IMR-90 (cell line): ENCODE measurements at places on chromosomes 13 and 19. TPM values are rescaled to one million over a fixed set of nuclear protein-coding genes. Genes with fewer than 3 reads are reported as not detected.
A peak's percentile ranks its signal among the peaks of the same experiment; 100 is the strongest.

DNA sequence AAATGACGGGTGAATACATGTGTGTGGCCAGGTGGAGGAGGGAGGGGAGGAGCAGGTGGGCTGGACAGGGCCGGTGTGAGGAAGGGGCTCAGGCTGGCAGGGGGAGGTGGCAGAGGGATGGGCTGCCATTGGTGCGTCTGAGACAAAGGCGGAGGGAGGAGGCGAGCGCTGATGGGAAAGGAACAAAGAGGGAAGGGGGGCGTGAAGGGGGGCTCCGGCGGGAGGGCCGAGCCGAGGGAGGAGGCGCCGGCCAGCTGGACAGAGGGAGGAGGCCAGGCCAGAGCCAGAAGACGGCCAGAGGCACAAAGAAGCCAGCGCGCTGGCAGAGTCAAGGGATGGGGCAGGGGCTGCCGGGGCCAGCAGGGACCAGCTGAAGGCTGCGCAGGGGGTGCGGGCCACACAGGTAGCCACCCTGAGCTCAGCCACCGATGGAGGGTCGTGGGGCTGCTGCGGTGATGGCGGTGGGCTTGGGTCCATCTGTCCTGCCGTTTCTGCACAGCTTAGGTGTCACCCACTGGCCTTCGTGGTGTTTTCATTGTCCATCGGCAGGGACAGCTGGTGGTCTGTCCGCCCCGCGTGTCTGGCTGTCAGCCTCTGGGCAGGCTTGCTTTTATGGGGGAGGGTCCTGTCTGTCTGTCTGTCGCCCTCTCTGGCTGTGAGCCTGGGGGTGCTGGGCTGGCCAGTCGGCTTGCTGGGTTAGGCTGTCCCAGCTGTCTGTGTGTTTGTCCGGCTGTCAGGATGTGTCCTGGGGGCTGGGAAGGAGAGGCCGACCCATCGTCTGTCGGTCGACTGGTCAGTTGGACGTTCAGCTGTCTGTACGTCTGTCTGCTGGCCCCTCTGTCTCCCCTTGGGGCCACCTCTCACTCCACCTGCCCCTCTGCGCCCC lies 2.2 kb downstream of the APC2 start:
- no peaks in the 10 kb centered on the region for H3K4me1 ChIP-seq
- peaks cover 76% of the 10 kb centered on the region for H3K27me3 ChIP-seq
- no peak overlapping the region for H3K4me3 ChIP-seq
- no peak for DNase-seq
- no peaks in the 10 kb centered on the region for H3K36me3 ChIP-seq

- H3K4me1 ChIP-seq = no peaks in the 10 kb centered on the region
- no peak for DNase-seq
- no peaks in the 10 kb centered on the region; the same call in 1 of the 2 replicates for H3K36me3 ChIP-seq
- no peaks in the 10 kb centered on the region for H3K27me3 ChIP-seq
- no peak overlapping the region for H3K4me3 ChIP-seq
- no peak overlapping the region for H3K27ac ChIP-seq
Measured at GRCh38 chr19:12043752-12044422, 8.4 kb upstream of the ZNF433 start.

- H3K4me1 ChIP-seq = no peaks in the 10 kb centered on the region
- DNase-seq = no peak
- no peak overlapping the region for H3K4me3 ChIP-seq
- no peaks in the 10 kb centered on the region for H3K36me3 ChIP-seq
- H3K27ac ChIP-seq = no peak overlapping the region
- H3K27me3 ChIP-seq = no peaks in the 10 kb centered on the region
Measured at GRCh38 chr13:112270951-112271350, 105.2 kb upstream of the SPACA7 start.

DNA sequence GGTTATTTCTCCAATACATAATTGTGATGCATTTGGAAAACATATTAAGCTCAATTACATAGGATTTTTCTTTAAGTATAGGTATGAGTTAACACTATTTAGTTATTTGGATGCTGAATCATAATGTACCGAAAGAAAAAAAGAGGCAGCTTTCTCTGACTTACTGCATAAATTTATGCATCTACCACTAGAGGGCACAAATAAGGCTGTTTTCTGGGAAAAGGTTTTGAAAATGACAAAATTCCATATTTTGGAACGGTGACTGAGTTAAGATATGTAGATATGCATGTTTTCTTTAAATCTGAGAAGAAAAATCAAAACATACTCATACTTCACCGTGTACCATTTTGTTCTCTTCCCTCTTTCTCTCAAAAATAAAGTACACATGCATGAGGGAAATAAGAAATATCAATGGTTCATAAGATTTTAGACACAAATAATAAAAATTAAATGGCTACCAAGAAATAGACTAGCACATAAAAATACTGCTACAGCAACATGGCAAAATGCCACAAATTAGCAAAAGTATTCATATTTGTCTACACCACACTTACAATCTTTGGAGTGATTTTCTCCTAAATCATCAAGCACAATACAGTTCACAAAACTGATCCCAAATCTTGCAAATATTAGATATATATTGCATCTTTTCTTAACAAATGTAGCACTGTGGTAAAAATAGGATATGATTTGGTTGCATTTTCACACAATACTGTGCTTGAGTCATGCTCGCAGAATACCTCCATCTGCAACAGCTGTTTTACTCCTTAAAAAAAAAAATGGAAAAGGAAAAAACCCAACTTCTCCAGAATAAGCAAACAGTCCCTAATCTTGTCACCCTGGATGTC lies 260.0 kb downstream of the FGF14 start:
- H3K27me3 ChIP-seq = no peaks in the 10 kb centered on the region
- no peaks in the 10 kb centered on the region for H3K36me3 ChIP-seq

DNA sequence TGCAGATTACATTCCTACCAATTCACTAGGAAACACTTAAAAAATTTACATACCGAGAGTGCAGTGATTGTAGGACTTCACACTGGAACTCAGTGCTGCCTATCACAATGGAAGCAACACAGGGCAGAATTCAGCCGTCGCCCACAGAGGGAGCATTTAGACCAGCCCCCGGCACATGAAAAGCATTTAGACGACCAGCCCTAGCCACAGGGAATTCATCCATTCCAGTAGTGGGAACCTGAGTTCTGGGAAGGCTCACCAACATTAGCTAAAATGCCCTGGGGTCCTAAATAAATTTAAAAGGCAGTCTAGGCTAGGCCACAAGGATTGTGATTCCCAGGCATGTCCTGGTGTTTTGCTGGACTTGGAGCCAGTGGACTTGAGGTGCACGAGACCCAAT lies 155.2 kb downstream of the LIG4 start:
- H3K4me1 ChIP-seq = no peaks in the 10 kb centered on the region
- H3K4me3 ChIP-seq = no peak overlapping the region
- H3K27me3 ChIP-seq = no peaks in the 10 kb centered on the region
- no peak overlapping the region for H3K27ac ChIP-seq

- no peaks in the 10 kb centered on the region for H3K36me3 ChIP-seq
- H3K27ac ChIP-seq = no peak overlapping the region
- no peak overlapping the region for H3K4me3 ChIP-seq
- no peaks in the 10 kb centered on the region for H3K4me1 ChIP-seq
- DNase-seq = peak; percentile 50
Measured at GRCh38 chr19:34096020-34096915, 76.0 kb upstream of the LSM14A start.

GRCh38 chr19:40827386-40828247 lies 22.6 kb downstream of the CYP2A6 start:
- DNase-seq = no peak
- H3K27ac ChIP-seq = no peak overlapping the region
- no peak overlapping the region for H3K4me3 ChIP-seq
- H3K36me3 ChIP-seq = peaks cover 15% of the 10 kb centered on the region
- peaks cover 11% of the 10 kb centered on the region for H3K4me1 ChIP-seq

DNA sequence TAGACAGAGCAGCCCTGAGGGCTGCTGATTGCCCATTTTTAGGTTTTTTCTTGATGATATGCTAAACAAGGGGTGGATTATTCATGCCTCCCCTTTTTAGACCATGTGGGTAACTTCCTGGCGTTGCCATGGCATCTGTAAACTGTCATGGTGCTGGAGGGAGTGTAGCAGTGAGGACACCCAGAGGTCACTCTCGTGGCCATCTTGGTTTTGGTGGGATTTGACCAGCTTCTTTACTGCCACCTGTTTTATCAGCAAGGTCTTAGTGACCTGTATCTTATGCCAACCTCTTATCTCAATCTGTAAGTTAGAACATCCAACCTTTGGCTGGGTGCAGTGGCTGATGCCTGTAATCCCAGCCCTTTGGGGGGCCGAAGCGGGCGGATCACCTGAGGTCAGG lies 148.0 kb downstream of the PTPRS start:
- no peaks in the 10 kb centered on the region for H3K36me3 ChIP-seq
- DNase-seq = no peak
- H3K4me1 ChIP-seq = no peaks in the 10 kb centered on the region
- no peaks in the 10 kb centered on the region; the same call in 1 of the 2 replicates for H3K27me3 ChIP-seq

The RHPN2 gene
- total RNA-seq = 2.2 and 2.3 TPM in 2 replicates

The MBD3L2B gene
- not detected in 2 replicates for total RNA-seq

DNA sequence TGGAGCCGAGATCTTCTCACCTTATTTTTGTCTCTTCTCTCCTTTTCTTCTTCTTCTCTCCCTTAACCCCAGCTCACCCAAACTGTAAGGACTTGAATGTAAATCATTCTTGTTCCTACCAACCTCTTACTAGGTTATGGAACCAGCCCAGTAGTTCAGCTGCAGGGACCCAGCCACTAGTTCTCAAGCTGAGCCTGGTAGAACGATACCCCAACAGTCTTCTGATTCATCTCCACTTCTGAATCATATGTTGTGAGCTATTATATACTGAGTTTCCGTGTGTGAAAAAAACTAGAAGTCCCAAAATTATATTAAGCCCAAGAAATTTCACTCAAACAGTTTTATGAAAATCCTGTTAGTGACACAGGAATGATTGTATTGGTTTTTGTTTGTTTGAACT lies 67.7 kb downstream of the DCT start:
- no peaks in the 10 kb centered on the region for H3K4me1 ChIP-seq
- peaks cover 5% of the 10 kb centered on the region for H3K27me3 ChIP-seq
- no peaks in the 10 kb centered on the region for H3K36me3 ChIP-seq
- DNase-seq = no peak
- H3K27ac ChIP-seq = no peak overlapping the region

DNA sequence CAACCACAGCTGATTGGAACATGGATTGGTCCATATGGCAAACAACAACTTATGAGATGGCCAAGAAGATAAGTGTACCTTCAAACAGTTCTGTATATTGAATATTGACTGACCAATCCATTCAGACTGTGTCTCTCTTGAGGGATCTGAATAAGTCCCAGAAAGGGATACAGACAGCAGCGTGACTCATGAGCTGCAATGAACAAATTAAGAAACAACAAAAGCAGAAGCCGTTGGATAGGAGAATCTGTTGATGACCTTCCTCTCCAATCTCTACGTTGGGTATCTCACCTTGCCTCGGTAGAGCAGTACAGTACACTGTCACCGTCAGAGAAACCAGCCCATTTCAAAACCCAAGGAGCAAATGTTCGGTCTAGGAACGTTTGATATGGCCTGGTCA lies 21.3 kb downstream of the MBD3L2B start:
- DNase-seq = no peak
- no peaks in the 10 kb centered on the region for H3K4me1 ChIP-seq
- no peak overlapping the region for H3K4me3 ChIP-seq
- H3K27me3 ChIP-seq = no peaks in the 10 kb centered on the region
- H3K27ac ChIP-seq = no peak overlapping the region
- no peaks in the 10 kb centered on the region for H3K36me3 ChIP-seq

GRCh38 chr13:48559638-48560320 lies 26.9 kb upstream of the RCBTB2 start:
- H3K4me3 ChIP-seq = no peak overlapping the region
- H3K4me1 ChIP-seq = no peaks in the 10 kb centered on the region
- no peaks in the 10 kb centered on the region for H3K36me3 ChIP-seq

- H3K27ac ChIP-seq = no peak overlapping the region
- no peaks in the 10 kb centered on the region for H3K4me1 ChIP-seq
- no peak overlapping the region for H3K4me3 ChIP-seq
Measured at GRCh38 chr13:52968074-52968700, 60.4 kb upstream of the OLFM4 start.

GRCh38 chr13:26628706-26629105 lies 71.2 kb downstream of the WASF3 start:
- peak; percentile 40 for DNase-seq
- no peaks in the 10 kb centered on the region for H3K27me3 ChIP-seq
- no peak overlapping the region for H3K4me3 ChIP-seq
- no peaks in the 10 kb centered on the region for H3K4me1 ChIP-seq

DNA sequence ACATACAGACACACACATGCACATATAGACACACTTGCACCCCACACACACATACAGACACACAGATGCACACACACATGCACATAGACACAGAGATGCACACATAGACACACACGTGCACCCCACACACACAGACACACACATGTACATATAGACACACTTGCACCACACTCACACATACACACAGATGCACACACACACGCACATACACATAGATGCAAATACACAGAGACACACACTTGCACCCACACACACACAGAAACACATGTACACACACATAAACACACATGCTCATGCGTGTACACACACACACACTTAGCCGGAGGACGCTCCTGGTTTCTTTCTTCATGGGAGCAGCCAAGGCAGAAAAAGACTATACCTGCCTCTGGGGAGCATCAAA lies 10.0 kb downstream of the COL4A2 start:
- H3K4me3 ChIP-seq = no peak overlapping the region
- H3K27ac ChIP-seq = no peak overlapping the region
- no peak for DNase-seq
- no peaks in the 10 kb centered on the region for H3K27me3 ChIP-seq
- peaks cover 17% of the 10 kb centered on the region for H3K4me1 ChIP-seq

DNA sequence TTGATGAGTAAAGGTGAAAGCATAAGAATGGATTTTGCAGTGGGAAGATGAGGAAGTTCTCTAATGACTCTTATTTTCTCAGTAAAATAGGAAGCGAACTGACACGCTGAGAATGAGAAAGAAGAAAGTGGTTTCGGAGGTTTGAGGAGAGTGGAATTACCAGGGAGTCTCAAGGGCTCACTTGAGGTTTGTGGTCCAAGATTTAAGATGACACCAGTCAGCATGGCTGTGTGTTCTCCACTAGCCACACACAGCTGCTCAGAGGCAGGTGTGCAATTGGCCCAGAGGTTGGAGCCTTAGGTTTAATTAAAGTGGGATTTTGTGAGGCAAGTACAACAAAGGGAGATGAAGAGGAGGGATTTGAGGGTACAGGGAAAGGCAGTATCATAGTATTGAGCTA lies 99.6 kb upstream of the NBEA start:
- H3K4me1 ChIP-seq = no peaks in the 10 kb centered on the region
- no peak overlapping the region for H3K27ac ChIP-seq
- no peaks in the 10 kb centered on the region for H3K27me3 ChIP-seq
- H3K36me3 ChIP-seq = no peaks in the 10 kb centered on the region
- no peak overlapping the region for H3K4me3 ChIP-seq

GRCh38 chr19:10096615-10096963 lies 5.9 kb downstream of the ANGPTL6 start:
- no peak for DNase-seq
- H3K27me3 ChIP-seq = no peaks in the 10 kb centered on the region
- peaks cover 4% of the 10 kb centered on the region for H3K4me1 ChIP-seq
- H3K36me3 ChIP-seq = peaks cover 12% of the 10 kb centered on the region; the same call in 1 of the 2 replicates
- peak overlapping the region; percentile 55 for H3K4me3 ChIP-seq
- peak overlapping the region; percentile 79 for H3K27ac ChIP-seq

The SMIM24 gene
- not detected in 2 replicates for total RNA-seq
